Activated CD4-positive, alpha-beta T cell treated with anti-CD3 and anti-CD28 coated beads for 48 hours (primary cell): ENCODE measurements at places on chromosomes 6 and 20.

- no peak for DNase-seq
These were observed 53.4 kb downstream of the SYTL3 start for GRCh38 chr6:158703111-158703836.

DNA sequence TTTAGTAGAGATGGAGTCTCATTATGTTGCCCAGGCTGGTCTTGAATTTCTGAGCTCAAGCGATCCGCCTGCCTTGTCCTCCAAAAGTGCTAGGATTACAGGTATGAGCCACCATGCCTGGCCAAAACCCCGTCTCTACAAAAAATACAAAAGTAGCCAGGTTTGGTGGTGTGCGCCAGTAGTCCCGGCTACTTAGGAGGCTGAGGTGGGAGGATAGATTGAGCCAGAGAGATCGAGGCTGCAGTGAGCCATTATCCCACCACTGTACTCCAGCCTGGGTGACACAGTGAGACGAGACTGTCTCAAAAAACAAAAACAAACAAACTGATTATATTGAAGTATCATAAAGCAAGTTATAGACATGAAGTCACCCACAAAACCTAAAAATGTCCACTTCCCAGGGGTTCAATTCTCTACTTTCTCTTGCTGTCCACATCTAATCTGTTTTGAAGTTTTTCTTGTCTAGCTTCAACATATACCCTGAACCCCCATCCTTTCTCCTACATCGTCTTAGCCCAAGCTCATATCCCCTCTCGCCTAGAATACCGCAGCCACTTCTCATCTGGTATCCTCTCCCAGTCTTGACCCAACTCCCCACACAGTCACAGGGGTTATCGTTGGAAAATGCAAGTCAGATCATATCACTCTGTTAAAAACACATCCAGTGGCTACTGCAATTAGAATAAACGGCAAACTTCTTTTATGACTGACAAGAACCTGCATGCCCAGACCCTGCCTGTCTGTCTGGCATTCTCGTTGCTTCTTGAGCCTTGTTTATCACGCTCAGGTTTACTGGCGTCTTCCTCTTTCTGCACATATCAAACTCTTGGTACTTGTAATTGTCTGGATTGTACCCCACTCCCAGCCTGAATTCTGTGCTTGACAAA lies 20.1 kb upstream of the NCOA3 start:
- no peak for DNase-seq

DNA sequence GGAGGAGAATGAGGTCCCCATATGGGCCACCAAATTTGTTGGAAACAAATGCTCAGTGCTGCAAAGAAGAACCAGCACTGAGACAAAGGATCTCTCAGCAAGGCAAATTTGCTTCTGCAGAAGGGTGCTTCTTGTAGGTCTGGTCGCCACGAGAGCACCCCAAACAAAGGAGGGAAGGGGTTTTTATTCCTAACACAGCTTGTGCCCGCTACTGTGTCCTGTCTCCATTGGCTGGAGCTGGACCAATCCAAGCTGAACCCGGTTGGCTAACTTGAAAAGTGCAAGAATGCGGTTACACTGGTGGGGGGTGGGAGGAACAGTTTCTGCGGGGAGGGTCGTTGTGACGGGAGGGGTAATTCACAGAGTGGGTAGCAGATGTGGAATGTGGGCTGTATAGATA lies 54.1 kb upstream of the TULP1 start:
- DNase-seq: no peak

DNA sequence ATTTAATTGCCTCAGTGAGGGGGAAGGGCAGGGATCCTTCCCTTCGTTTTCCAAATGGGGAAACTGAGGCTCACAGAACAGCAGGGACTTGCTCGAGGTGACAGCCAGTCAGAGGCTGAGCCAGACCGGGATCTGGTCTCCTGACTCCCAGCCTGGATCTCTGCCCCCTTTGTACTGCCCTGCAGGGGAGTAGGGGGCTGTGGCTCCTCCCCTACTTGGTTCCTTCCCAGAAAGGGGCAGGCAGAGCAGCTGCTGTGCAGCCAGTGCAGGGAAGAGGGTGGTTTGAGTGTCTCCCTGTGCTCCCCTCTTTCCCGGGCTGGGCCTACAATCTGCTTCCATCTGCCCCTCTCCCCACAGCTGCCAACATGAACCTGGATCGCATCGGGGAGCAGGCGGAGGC lies 37.6 kb downstream of the UQCC2 start:
- no peak for DNase-seq

GRCh38 chr6:133977983-133978895 lies 25.2 kb downstream of the TBPL1 start:
- DNase-seq: no peak

GRCh38 chr6:71619836-71620235 lies 266.5 kb upstream of the RIMS1 start:
- no peak for DNase-seq

DNA sequence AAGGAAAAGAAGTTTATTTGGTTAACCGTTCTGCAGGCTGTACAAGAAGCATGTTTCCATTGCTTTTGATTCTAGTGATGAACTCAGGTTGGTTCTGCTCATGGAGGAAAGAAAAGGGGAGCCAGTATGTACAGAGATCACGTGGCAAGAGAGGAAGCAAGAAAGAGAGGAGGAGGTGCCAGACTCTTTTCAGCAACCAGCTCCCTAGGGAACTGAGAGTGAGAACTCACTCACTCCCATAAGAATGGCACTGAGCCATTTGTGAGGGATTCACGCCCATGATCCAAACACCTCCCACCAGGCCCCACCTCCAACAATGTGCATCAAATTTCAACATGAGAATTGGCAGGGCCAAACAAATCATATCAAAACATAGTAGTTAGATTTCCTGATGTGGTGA lies 649.1 kb downstream of the EPM2A start:
- DNase-seq: no peak

DNA sequence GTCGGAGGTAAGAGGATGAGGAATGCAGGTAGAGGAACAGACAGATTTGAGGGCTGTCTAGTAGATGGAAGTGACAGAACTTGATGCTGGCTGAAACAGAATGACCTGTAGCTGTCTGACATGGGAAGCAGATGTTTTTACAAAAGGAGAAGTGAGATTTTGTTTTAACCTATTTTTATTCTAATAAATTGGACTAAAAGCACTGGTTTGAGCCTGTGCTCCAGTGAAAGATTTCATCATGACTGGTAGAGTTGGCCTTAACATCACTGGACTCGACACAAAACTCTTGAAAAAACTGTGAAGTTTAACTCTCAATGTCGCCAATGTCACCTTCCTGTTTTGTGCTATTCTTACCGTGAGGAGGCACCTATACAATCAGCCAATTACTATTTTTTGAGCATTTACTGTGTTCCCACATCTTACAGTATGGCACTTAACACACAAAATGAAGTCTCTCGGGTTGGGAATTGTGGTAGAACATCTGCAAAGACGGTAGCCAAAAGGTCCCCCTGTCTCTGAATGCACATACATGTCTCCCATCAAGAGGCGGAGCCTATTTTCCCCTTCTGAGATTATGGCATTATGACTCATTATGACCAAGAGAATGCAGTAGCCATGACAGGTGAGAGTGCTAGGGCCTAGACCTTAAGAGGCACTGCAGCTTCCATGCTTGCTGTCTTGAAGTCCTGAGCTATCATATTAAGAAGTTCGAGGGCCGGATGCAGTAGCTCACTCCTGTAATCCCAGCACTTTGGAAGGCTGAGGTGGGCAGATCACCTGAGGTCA lies 93.2 kb downstream of the FOXF2 start:
- DNase-seq: no peak

DNA sequence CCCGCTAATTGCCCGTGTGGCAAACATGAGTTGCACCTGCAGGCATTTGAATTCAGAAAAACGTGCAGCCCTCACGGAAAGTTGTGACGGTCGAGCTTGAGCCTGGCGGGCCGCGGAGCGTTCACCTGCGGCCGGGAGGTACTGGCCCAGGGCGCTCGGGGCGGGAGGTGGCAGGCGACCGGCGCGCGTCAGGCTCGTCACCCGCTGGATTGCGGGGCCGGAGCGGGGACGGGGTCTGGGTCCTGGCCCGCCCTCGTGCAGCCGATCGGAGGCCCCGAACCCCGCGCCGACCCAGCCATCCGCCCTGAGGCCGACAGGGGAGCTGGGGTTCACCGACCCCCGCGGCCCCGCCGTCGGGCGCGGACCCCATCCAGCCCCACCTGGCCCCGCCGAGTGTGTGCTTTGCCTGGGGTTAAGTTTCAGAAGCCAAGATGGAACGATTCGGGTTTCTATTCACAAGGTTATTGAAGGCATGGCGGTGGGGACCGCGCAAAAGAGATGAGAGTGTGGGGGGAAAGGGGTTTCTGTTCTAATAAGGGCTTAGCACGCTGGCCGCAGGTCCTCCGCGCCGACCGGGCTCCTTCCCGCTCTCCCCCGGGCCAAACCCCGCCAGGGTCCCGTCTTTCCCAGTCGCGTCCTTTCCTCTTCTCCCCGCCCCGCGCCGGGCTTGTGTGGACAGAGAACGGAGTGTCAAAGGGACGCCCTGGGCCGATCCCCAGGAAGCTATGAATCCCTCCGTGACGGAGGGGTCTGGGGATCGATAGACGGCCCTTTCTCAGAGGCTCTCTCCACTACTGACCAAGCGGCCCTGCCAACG lies 1.6 kb upstream of the HEY2 start:
- peak; percentile 32 for DNase-seq

GRCh38 chr6:101429270-101429669 lies 35.8 kb downstream of the GRIK2 start:
- DNase-seq: no peak

DNA sequence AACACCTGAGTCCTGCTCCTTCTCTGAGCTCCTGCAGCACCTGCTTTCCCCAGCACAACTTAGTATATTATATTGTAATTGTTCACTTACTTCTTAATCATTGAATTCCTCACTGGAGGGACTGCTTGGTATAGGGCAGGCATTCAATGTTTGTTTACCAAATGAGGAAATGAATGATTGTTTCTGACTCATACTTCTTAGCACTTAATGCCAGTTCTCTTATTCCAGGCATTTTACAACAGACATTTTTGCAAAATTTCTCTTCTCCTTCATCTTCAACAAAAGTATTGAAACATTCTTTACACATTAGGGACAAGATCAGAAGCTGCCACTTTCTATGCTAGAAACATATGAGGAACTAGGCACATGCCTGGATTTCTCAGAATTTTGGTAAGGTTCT lies 119.4 kb downstream of the TBX18 start:
- no peak for DNase-seq

- DNase-seq: no peak
These were observed 592.7 kb downstream of the EPHA7 start for GRCh38 chr6:92826633-92827032.

DNA sequence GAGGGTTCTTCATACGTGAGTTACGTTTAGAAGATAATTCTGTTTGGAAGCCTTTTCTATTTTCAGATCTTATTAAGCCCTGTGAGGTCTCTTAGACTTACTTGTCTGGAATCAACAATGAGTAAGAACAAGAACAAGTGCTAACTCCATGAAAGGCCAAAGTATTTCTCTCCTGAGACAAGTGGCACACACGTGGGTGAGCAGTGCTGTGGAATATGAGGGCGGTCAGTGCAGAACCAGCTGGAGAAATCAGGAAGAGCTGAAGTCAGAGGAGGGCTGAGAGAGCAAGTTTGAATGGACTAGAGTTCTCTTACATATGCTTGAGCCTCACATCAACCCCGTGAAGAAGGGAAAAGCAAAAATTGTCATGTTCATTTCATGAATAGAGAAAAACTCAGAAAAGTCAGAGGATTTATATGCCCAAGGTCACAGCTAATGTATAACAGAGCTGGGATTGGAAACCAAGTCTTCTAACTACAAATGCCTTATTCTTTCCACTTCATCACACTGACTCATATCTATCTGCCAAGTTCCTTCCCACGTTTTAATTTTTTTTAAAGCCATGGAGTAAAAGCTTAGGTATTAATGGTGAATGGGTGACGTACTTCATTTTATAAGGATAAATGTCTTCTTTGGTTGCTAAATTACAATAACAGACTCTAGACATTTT lies 201.3 kb upstream of the DTNBP1 start:
- no peak for DNase-seq

DNA sequence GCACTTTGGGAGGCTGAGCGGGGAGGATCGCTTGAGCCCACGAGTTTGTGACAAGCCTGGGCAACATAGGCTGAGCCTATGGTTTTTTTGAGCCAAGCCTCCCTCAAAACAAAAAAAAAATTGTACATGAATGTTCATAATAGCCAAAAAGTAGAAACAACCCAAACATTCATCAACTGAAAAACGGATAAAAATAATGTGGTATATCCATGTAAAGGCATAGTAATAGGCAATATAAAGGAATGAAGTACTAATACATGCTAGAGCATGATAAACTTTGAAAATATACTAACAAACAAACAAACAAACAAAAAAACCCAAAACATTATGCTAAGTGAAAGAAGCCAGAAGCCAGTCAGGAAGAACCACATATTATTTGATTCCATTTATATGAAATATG lies 35.3 kb downstream of the KIAA0319 start:
- DNase-seq: no peak

GRCh38 chr6:170028629-170029345 lies 262.1 kb downstream of the DLL1 start:
- no peak for DNase-seq

GRCh38 chr20:35215066-35215956 lies 11.2 kb upstream of the MMP24 start:
- no peak for DNase-seq

DNA sequence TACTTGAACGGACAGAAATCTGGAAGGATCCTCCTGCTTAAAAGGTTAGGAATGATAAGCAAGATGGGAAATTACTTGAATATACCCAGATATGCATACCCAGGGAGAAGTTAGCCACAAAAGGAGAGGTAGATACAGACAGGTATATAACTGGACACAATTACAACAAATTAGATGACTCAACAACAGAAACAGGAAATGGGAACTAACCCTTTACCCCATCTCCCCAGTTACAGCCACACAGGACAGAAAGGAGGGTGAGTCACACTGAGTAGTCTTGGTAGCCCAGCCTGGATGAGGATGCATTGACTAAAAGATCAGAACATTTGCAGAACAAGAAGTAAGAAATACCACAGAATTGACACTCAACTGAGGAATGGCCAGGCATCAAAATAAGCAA lies 61.2 kb downstream of the C6orf52 start:
- peak; percentile 12 for DNase-seq

GRCh38 chr6:3835785-3836184 lies 13.4 kb upstream of the FAM50B start:
- no peak for DNase-seq
